Cortex of kidney (tissue), 1 donor: ENCODE measurements at places on chromosomes 7 and 10.

DNA sequence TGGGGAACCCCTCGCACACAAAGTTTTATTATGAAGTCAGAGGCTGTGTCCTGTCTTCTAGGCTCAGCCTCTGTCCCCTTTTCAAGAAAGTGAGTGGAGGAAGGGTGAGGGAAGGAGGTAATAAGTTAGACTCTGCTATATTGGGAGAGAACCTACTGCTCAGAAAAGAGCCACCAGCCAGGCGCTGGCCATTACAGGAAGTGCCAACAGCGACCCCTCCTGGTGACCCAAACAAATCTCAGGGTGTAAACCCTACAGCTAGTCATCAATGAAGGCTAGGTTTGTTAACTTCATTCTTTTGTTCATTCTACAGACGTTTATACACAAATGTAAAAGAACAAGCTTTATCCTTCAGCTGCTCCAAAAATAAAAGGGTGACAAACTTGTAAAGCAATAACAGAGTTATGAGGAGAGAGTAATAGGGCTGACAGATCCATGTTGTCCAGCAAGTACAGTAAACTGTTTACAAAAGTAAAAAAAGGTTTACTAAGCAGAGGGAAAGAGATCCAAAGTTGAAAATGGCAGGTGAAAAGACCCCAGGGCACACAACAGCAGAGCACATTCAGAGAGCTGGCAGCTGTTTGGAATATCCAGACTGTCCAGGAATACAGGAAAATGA, 82.7 kb downstream of the FAM204A start:
- DNase-seq = no peak

GRCh38 chr7:32761451-32762205, 129.9 kb downstream of the KBTBD2 start:
- DNase-seq = peak; percentile 10

- DNase-seq = no peak
Observed at GRCh38 chr10:59382831-59383295, 20.5 kb upstream of the FAM13C start.

DNA sequence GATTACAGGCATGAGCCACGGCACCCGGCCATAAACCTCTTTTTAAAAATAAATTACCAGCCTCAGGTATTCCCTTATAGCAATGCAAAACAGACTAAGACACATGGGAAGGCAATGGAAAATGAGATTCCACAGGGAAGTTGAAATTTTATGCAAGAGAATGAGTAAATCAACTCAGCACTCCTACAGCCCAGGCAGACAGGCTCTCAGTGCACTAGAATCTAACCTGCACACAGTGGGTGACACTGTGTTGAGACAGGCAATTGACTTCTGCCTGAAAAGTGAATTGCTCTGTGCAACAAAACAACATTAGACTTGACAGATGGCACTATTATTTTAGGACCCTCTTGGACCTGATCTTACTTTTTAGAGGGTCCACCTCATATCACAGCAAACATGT, 20.1 kb upstream of the PLEKHA1 start:
- no peak for DNase-seq

GRCh38 chr10:107931808-107932207, 767.3 kb upstream of the SORCS1 start:
- no peak for DNase-seq

DNA sequence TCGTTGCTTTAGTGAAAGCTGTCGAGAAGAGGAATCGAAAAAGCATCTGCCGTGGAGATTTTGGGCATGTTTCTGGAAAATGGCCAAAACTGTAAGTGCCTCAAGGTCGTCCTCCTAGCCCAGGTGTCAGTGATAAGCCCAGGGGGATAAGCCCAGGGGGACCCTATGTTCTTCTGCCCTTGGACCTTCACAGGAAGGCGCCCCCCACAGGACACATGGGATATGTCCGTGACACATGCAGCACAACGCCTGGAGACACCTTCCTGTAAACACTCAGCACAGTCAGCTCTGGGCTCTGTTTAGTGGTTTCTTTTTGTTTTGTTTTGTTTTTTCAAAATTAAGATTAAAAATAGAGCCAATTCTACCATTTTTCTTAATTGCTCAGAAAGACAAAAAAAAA, 272.7 kb downstream of the KLF6 start:
- no peak for DNase-seq

- DNase-seq = no peak
Observed at GRCh38 chr10:108902619-108903285, 1020.6 kb downstream of the XPNPEP1 start.

DNA sequence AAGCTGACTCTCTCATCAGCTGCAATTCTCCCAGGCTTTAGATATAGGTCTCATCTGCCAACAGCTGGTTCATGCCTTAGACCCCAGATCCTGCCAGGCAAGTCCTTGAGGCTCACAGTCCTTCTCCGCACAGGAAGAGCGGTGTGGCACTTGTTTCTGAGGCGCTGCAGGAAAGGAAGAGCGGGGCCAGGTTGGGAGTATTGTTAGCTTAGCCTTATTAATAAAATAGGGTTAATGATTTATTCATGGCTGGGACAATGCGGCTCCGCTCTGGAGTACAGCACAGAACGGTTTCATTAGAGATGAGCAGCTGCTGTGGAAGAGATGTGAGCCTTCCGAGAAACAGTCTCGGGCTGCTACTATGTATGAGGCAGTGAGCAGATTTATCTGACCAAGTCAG, 78.1 kb downstream of the FZD1 start:
- DNase-seq = no peak

- no peak for DNase-seq
Observed at GRCh38 chr10:58264780-58265179, 2.9 kb downstream of the IPMK start.

- no peak for DNase-seq
Observed at GRCh38 chr10:93180482-93180931, 106.8 kb downstream of the CYP26A1 start.

DNA sequence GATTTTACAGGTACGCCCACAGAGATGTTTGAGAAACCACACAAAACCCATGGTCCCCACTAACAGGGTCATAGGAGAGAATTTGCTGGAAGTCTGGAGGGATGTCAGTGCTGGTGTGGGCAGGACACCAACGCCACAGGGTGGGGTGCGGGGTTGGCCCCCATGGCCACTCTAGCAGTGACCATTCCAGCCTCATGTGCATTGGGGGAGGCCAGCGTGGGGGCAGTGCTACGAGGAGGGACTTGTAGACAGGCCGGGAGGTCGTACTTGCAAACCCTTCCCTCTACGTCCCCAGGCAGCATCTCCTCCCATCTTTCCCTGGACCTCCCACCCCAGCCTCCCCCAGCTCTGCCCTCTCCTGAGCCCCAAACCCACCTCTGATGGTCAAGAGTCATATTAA, 34.0 kb downstream of the FOXL3 start:
- DNase-seq = no peak

GRCh38 chr7:151694828-151695580, 175.3 kb upstream of the RHEB start:
- no peak for DNase-seq

DNA sequence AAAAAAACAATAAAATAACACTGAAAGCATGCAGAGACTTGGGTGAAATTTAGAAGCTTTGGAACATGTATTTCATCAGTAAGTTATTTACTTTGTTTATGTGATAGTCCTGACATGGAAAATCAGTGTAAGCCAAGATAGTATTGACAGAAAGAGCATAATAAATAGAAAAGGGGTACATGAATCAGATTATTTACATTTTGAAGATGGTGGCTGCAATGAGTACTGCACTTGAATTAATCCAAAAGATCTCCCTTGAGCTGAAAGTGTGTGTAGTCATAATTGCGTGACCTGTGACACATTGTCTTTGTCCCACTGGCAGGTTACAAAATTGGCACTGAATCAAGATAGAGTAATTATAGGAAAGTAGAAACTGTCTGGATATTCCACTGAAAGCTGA, 562.9 kb downstream of the GFRA1 start:
- no peak for DNase-seq

DNA sequence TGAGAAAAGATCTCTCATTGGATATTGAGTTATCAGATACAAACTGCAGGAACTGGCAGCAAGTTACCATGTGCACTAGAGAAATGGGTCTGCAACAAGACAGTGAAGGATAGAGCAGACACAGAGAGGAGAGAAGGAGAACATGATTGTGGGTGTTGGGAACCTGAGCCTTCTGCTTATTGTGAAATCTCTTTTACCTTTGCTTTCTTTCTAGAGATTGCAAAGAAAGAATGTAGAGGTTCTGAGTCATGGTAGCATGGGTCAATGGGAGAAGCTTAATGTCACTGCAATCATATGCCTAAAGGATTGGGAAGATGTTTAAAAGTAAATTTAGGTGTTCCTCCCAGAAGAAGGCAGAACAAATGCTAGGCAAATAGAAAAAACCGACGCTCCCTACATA, 821.4 kb downstream of the CCSER2 start:
- no peak for DNase-seq

DNA sequence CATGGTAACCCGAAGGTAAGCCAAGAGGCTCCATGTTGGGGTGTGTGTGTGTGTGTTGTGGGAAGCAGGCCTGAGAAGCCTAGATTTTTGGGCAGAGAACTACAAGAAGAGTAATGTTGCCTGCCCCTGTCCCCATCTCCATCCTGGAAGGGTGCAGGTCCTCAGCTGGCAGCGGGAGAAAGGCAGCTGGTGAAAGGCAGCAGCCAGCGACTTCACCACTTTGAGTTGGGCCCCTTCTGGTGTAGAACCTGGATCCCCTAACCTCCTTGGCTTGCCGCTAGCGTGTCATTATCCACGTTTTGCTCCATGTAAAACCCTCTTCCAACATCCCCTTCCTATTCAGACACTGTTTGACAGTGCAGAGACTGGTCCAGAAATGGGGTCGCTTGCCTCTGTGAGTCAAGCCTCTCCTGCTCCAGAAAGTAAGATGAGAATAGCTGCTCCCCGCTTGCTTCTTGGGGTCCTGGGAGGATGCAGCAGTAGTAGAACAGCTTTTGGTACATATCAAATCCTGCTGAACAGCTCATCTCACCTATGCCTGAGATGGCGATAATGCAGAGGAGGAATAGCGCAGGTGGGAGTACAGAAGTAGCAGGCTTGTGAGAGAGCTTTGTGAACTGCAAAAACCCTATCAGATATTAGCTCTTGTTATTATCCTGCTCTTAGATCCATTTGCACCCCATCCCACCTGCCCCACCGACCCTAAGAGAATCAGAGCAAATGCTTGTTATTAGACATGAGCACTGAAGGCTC, 22.1 kb upstream of the CDH23 start:
- no peak for DNase-seq

GRCh38 chr7:138125119-138125518, 48.9 kb downstream of the AKR1D1 start:
- DNase-seq = no peak

DNA sequence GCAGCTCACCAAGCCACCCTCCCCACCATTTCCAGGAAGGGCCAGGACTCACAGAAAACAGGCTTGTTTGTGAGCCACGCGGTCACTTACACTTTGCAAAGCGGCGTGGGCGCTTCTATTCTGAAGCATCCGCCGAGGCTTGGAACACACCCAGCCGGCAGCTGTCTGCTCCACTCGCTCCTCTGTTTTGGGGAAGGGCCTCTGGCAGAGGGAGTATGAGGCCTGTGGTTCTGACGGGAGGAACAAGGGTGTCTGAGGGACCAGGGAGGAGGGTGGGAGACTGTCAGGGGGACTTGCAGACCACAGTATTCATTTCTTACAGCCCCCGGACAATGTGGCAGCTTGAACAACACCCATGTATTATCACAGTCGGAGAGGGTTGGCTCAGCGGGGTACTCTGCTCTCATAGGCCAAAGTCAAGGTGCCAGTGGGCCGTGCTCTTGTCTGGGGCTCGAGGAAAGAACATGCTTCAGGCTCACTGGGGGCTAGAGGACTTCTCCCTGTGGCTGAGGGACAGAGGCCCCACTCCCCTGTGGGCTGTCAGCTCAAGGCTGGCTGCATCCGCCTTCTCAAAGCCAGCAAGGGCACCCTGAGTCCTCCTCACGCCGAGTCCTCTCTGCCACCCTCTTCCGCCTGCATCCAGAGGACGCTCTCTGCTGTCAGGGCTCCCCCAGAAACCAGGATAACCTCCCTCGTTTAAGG, 60.4 kb upstream of the FAM20C start:
- no peak for DNase-seq

DNA sequence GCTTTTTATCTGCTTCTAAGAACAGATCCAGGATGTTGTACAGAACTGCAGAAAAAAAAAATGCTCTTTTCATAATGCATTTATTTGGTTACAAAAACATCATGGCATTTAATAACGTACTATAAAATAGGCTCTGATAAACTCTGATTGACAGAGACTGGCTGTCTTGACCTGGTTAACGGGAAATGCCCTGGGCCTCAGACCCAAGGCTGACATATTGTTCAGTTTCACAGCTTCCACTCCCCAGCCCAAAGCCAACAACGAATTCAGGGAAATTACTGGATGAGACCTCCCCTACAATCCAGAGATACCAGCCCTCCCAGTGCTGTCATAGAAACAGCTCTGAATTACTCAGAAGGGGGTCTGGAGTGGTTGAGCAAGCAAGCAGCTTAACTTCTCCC, 260.1 kb downstream of the CREB5 start:
- no peak for DNase-seq

- DNase-seq = no peak
Observed at GRCh38 chr10:54063514-54063913, 737.5 kb downstream of the PCDH15 start.

- DNase-seq = no peak
Observed at GRCh38 chr10:78862328-78862640, 206.5 kb upstream of the ZMIZ1 start.

GRCh38 chr10:132957131-132957530, 14.8 kb upstream of the CFAP46 start:
- DNase-seq = no peak

- DNase-seq = no peak
Observed at GRCh38 chr10:35359056-35359455, 22.7 kb downstream of the CCNY start.

GRCh38 chr7:101605611-101606497, 23.2 kb downstream of the MYL10 start:
- DNase-seq = no peak

- no peak for DNase-seq
Observed at GRCh38 chr7:108985037-108985436, 415.4 kb downstream of the DNAJB9 start.

DNA sequence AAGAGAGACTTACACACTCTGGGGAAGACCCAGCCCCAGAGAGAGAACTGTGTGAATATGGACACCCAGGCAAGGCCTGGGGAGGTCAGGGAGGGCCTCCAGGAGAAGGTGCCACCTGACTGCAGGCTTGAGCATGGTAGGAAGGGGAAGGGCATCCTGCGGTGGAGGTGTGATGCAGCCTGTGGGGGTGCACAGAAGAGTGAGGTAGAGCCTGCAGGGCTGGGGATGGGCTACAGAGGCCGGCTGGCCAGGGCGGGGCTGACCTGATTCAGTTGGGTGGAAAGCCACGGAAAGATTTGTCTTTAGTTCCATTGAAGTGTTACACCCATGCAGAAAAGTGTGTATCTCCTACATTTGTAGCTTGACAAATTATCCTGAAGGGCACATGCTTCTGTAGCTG, 47.6 kb downstream of the ZMIZ1 start:
- no peak for DNase-seq

DNA sequence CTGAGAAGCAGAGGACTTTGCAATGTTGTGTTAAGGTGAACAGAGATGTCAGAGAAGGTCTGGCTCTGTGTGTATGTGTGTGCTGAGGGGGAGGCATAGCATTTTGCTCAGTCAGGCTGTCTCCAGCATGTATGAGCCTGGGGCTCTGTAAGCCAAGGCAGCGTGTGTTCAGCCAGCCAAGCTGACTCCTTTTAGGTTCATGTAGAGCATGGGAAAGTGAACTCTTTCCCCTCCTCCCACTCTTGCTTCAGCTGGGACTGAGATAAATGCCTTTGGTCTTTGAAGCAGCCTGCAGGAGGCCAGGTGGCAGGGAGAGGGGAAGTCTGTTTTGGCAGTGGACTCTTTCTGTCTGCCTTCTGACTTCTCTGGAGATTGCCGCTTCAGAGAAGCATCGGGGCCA, 3.8 kb downstream of the SFXN2 start:
- DNase-seq = no peak
